ENCODE measurements at places on chromosomes 3 and 15. TPM values are rescaled to one million over a fixed set of nuclear protein-coding genes. Genes with fewer than 3 reads are reported as not detected.

- no peak for DNase-seq
- peaks cover 22% of the 10 kb centered on the region for H3K4me1 ChIP-seq
Observed at GRCh38 chr15:90718232-90718631, 1.1 kb downstream of the BLM start.

Gene GOLGA8K
- 4.0 TPM for total RNA-seq

Gene PLCB2
- 173 TPM for total RNA-seq

Gene LNP1
- total RNA-seq, result 1.8 TPM

DNA sequence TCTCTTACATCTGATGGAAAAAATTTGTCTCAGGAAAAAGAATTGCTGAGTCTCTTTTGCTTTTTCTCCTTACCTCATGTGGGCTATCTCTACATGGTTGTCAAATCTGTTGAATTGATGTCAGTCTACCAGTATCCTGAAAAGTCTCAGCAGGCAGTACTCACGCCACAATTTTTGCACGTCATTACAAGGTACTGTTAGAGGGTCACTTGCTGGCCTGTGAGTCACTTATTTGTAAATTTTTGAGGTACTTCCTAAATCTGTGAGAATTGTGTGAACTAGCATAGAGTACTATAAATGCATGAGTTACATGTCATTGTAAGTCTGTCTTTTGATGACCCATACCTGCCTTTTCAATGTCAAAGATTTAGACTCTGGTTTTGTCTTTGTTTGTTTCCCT, 15.9 kb downstream of the HPS3 start:
- no peak for DNase-seq
- no peaks in the 10 kb centered on the region for H3K27me3 ChIP-seq
- H3K4me1 ChIP-seq, result peaks cover 9% of the 10 kb centered on the region
- peaks cover 42% of the 10 kb centered on the region for H3K36me3 ChIP-seq
- H3K4me3 ChIP-seq, result no peak overlapping the region

Gene SERPINI2
- total RNA-seq, result not detected

All from activated naive CD8-positive, alpha-beta T cell treated with anti-CD3 and anti-CD28 coated beads, Interleukin-2, amount 10 ng/mL, durations not matched to agents 7 days and 5 days (primary cell).